ENCODE measurements at places on chromosomes 1 and 21.

- DNase-seq: no peak
Measured at GRCh38 chr1:164609089-164609488, 50.1 kb downstream of the PBX1 start.

- no peak for DNase-seq
Measured at GRCh38 chr1:116258668-116259419, 114.2 kb upstream of the ATP1A1 start.

- no peak for DNase-seq
Measured at GRCh38 chr1:181075766-181076350, 12.6 kb upstream of the IER5 start.

GRCh38 chr1:197363855-197364254 is 95.8 kb downstream of the CRB1 start:
- no peak for DNase-seq

- DNase-seq: peak; percentile 65
Measured at GRCh38 chr1:218347336-218347722, 2.2 kb downstream of the TGFB2 start.

DNA sequence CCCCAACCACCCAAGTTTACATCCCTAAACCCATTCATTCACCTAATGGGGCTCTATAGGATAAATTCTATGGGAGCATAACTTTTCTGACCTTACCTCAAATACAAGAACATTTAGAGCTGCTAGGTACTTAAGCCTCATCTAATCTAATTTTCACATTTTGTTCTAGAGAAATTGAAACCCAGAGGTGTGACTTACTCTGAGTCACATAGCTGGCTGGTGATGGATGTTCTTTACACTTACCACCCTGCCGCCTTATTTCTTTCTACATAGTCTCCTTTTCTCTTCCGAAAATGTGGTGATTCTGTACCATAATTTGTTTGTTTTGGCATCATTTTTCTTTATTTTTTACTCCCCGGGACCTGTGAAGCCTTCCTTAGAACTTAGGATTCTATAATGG is 20.3 kb downstream of the TIPRL start:
- no peak for DNase-seq

- DNase-seq: no peak
Measured at GRCh38 chr1:245938046-245938435, 569.0 kb downstream of the SMYD3 start.

GRCh38 chr1:67551375-67551774 is 121.2 kb upstream of the SERBP1 start:
- no peak for DNase-seq

GRCh38 chr1:201594575-201595245 is 55.8 kb downstream of the NAV1 start:
- DNase-seq: no peak

DNA sequence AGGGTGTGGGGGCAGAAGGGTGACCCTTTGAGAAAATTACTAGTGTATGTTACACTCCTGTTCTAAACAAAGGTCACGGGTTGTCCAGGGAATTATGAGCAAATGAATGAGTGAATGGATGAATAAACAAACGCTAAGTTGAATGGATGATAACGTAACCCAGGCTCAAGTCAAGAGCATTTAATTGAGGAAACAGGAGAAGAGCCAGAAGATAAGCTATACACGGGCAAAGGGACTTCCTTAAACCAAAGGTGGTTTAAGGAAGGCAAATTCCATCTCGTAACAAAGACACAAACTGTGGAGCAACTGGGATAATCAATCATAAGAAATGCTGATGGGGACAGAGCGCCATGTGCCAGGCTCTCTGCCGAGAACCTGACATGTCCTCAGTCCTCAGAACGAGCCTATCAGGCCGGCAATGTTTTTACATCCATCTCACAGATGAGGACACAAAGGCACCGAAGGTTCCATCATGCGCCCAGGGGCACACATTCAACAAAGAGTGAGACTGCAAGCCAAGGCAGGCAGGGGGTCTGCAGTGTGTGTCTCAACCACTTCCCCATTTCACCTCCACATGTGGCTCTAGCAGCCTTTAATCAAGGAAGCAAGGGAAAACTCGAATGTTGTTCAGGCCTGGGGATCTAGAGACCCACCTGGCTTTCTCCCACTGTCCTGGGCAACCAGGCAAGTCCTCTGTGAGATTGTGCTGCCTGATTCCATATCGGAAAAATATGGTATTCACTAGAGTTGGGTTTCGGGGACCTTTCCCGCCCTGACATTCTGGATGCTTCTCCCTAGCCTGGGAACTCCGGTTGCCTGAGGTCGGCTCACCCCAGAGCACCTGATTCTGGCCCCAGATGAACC is 126.8 kb upstream of the EDN2 start:
- no peak for DNase-seq

DNA sequence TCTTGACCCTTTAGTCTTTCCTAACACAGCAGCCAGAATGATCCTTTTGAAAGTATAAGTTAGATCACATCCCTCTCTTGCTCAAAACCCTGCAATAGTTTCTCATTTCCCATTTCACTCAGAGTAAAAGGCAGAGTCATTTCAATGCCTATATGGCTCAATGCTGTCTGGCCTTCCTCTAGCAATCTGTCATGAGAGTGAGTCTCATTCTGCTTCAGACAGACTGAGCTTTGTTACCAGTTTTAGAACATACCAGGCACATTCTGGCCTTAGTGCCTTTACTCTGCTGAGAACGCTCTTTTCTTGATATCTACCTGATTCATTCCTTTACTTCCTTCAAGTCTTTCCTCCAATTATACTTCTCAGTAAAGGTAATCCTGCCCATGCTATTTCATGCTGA is 372.8 kb upstream of the PKN2 start:
- no peak for DNase-seq

- DNase-seq: peak; percentile 35
Measured at GRCh38 chr1:1283821-1284220, 3.6 kb downstream of the SCNN1D start.

GRCh38 chr21:41507521-41508414 is at the start of gene TMPRSS2:
Gene TMPRSS2 (minus strand): TSS chr21:41508158. CDS start chr21:41498133, 10,025 bp downstream.
- DNase-seq: no peak

DNA sequence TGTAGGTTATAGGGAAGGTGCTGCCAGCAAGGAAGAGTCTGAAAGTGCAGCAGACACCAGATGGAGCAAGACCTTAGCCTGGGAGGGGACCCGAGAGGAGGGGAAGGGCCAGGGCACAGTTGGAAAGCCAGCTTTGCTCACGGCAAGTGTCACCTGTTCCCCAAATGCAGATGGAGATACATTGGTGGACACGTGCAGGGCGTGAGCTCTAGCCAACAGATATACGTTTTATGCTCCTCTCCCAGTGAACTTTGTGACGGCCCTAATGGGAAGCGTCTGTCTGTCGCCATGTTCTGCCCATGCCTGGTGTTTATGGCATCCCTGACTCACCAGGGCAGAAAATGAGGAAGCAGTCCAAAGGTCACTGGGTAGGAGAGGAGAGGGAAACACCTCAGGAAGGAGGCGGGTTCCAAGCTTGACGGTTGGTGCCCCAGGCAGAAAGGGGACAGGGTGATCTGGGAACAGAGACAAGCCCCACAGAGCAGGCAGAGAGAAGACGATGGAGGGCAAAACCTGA is 7.6 kb downstream of the GPA33 start:
- peak; percentile 10 for DNase-seq

DNA sequence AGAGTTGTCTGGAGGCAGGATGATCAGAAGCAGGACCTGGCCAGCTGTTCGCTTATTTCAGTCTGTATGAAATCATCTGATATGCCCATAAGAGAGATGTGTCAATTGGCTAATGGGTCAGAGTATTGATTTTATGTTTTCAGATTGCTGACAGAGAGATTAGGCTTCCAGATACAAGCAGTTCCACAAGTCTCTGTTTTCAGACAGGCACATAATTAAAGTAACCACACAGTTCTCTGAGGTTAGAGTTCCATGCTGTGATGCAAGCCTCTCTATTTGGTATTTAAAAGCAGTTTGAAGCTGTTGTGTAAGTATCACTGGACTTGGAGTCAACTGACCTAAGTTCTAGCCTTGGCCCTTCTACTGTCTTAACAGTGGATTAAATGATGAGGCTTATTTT is 50.1 kb downstream of the ATF6 start:
- peak; percentile 2 for DNase-seq

DNA sequence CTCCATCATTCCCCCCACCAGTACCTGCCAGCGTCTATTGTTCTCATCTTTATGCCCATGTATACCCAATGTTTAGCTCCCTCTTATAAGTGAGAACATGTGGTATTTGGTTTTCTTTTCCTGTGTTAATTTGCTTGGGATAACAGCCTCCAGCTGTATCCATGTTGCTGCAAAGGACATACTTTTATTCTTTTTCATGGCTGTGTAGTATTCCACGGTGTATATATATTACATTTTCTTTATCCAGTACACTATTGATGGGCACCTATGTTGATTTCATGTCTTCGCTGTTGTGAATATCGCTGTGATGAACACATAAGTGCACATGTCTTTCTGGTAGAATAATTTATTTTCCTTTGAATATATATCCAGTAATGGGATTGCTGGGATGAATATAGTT is 313.3 kb upstream of the GREM2 start:
- no peak for DNase-seq

DNA sequence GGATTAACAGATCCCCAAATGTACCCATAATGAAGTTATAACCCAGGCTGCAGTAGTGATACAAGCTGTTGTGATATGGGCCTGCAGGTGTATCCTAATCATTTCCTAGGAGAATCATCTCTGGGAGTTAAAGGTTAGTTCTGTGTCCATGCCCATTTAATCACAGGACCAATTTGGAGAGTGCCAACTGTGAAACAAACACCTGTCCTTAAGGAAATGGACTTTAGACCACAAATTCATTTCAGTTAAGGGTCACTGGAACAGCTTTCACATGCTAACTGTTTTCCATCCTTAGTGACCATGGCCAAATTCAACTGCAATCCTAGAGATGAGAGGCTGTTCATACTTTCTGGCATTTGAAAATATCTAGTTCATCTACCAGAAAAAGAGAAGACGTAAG is 160.9 kb downstream of the GPATCH2 start:
- no peak for DNase-seq

- DNase-seq: no peak
Measured at GRCh38 chr1:36419140-36419539, 21.4 kb upstream of the LSM10 start.

DNA sequence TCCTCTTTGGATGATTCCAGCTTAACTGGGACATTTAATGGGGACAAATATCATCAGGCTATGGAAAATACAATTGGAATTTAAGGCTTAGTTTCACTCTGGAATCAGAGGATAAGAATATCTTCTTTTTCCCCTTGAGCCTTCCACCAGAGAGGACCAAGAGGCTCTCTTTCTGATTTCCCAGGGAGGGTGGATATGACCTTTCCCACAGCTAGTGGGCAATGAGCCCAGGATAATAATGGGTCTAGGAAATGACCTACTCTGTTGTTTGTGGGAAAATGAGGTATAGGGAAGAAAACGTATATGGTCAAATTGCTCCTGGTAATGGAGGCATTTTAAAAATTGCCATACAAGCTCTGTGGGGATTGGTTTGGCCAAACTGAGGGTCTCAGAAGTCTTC is 1.9 kb downstream of the OR6Y1 start:
- no peak for DNase-seq

DNA sequence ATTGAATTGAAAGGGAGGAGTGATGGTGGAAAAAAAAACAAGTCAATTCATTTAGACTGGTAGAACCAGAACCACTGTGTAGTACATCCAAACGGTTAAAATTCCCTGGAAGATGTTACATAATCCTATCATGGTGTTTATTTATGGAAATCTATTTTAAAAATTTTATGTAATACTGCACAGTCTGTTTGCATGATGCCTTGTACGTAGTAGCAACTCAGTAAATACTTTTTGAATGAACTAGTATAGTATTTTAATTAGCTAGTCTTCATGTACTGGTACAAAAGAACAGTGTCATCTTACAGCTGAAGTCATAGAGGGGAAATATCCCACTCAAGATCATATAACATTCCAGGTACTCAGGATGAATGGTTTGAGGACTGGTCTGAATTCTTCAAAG is 27.0 kb upstream of the IER5 start:
- no peak for DNase-seq

- no peak for DNase-seq
Measured at GRCh38 chr1:200969726-200970561, 53.6 kb downstream of the KIF21B start.

DNA sequence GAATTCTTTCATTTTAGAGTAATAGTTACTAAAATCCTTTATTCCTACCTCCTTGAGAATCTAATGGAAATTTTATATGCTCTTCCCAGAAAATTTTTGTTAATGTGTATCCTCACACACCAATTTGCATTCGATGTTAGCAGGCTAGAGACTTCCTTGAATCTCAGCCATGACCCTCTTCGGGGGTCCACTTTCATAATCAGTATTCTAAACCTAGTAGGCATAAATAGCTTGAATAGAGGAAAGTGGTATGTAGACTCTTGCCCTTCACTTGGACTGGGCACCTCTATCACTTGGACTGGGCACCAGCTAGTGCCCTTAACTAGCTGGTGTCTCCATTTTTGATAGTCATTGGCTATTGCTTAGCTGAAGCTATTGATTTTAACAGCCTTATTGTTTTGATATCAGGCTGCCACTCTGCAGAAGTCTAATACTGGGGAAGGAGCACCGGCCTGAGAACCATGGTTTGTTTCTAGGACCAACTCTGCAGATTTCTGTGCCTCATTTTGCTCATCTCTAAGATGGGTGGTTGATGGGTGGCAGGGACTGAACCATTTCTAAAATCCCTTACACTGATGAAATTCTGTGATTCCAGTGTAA is 42.8 kb downstream of the MRPL39 start:
- no peak for DNase-seq

GRCh38 chr21:36504067-36505058 is 24.4 kb upstream of the CLDN14 start:
- DNase-seq: peak; percentile 38

DNA sequence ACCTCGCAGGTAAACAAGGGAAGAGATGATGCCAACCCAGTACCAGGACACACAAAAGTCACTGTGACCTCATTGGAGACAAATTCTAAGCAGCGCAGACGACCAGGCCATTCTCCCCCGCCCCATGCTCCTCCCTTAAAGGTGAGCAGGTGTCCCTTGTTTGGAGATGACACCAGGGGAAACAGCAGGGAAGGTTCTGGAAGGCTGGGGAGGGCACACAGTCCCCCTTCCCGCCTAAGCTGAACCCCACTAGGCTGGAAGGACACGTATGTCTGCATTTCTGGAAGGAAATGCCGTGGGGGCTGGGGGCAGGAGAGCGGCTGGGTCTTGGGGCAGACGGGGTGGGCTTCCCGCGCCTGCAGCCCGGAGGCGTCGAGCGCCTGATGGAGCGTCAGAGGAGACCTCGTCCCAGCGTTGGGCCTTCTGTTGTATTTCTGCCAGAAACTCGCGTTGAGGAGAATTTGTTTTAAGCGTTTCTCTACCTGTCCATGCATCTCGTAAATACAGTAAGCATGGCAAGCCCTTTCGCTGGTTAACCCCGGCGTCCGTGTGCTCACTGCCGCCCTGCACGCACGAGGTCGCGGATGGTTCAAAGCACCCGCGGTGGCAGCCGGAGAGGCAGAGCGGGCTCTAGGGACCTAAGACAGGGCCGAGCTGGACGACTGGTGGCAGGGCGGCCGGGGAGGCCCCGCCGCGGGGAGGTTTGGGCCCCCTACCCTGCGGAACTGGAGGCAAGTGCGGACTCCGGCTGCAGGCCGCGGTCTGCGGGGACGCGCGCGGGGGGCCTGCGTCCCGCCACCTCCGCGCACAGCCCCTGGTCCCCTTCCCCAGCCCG is 1.2 kb upstream of the LHX4 start:
- no peak for DNase-seq

GRCh38 chr1:212585210-212585609 is 23.4 kb upstream of the ATF3 start:
- no peak for DNase-seq
